Transverse colon (tissue), 4 donors: ENCODE measurements at places on chromosomes 1 and 21. TPM values are rescaled to one million over a fixed set of nuclear protein-coding genes. Genes with fewer than 3 reads are reported as not detected.

The LYPD8 gene
- 21.9 TPM for total RNA-seq

The OR2T29 gene
- total RNA-seq, result not detected

The HMGB4 gene
- total RNA-seq, result not detected

The OR10Z1 gene
- total RNA-seq, result not detected

The CHIA gene
- not detected for total RNA-seq

The PKP1 gene
- total RNA-seq, result 0.32 TPM

The LRRC3 gene
- 6.7 TPM for total RNA-seq

The PADI2 gene
- 232 TPM for total RNA-seq

The SMIM1 gene
- not detected for total RNA-seq

The MTX1 gene
- 24.3 TPM for total RNA-seq

The BTBD19 gene
- 5.6 TPM for total RNA-seq

The S100A1 gene
- total RNA-seq, result 4.4 TPM

The ZNF669 gene
- total RNA-seq, result 2.4 TPM

The OR2T2 gene
- not detected for total RNA-seq

The C2CD4D gene
- total RNA-seq, result not detected

The KRTAP13-4 gene
- not detected for total RNA-seq

The PLEKHA6 gene
- 58.7 TPM for total RNA-seq

The KRTAP11-1 gene
- not detected for total RNA-seq

The EMC1 gene
- 18.3 TPM for total RNA-seq

The KCNA2 gene
- total RNA-seq, result not detected

The CSF3R gene
- 3.8 TPM for total RNA-seq

The ICOSLG gene
- total RNA-seq, result 7.6 TPM

The TEDDM1 gene
- total RNA-seq, result not detected

The ANGPTL1 gene
- total RNA-seq, result 16.1 TPM
